Sciatic nerve (tissue), 2 donors: ENCODE measurements at places on chromosomes 1 and 21.

GRCh38 chr1:231729544-231729943 is 103.0 kb downstream of the DISC1 start:
- DNase-seq: no peak

- no peak for DNase-seq
These were observed 17.0 kb downstream of the COQ8A start for GRCh38 chr1:226956942-226957713.

DNA sequence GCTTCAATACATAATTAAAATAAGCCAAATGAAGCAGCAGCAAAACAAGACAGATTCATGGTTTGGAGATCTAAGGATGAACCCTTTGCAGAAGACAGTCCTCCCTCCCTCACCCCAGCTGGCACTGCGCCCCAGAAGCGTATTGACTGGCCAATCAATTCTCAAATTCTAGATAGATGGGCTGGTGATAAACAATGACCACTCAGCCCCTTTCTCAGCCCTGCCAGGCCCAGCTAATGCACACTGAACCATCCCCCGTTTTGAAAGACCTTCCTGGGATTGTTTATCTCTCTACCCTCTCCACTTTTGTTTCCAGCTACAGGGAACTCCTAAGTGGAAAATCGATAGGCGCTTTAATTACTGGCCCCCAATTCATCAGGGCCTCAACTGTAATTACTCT is 29.0 kb downstream of the TNR start:
- DNase-seq: no peak

DNA sequence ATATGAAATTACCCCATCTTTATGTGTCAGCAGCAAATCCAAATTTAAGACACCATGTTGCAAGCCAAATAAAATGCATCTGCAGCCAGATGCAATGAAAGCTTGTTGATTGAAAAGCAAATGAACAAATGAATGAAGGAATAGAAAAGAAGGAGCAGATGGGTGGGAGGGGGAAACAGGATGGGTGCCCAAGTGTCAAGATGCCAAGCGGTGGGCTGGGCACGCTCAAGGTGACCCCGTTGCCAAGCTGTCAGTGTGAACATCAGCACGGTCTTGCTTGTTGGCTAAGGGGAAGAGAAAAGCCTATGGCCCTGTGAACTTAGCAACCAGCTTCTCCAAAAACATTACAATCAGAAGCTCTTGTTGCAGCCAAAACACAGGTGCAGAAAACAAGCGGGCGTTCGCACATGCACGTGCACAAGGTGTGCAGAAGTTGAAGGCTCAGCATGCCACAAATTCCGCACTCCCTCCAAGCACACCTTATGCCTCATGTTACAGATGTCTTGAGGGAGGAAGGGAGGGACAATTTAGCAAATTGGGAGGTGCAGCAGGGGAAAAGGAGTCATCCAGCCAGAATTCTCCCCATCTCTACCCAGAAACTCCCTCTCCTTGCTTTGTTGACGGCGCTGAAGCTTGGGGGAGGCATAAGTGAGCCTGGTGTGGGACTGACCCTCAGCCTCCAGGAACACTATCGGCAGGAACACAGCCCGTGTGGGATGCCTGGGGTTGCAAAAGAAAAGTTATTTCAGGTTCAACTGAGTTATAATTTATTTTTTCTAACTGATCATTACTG is 62.4 kb downstream of the HIVEP3 start:
- no peak for DNase-seq
